ENCODE measurements at places on chromosomes 4 and X. TPM values are rescaled to one million over a fixed set of nuclear protein-coding genes. Genes with fewer than 3 reads are reported as not detected.

DNA sequence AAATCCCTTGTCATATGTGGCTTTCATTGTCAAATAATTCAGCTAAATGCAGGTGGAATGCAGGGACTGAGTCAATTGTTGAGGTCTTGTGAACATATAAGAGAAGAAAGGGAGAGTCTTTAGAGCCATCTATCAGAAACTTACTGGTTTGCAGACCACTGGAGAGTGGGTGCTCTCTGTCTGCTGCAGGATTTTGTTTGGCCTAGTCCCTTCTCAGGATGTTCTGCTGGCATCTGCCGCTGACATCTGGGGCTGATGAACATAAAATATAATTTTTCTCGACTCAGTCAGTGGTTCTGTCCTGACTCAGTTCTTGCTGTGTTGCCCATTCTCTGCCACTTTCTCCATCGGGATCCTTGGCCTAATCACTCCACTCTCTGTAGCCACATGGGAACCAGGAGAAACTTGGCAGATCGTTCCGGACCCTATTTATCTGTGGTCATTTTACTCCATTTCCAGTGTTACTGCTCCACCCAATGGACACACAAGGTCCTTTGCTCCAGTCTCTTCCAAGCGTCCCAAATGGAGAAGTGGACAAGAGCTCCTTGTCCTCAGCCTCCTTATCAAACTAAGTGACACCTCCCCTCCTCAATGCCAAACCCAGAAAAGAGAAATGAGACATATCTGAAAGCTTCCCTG is 436.2 kb downstream of the FAT4 start:
- DNase-seq: no peak

GRCh38 chr4:82124365-82124764 is 249.4 kb downstream of the HNRNPD start:
- DNase-seq: no peak

DNA sequence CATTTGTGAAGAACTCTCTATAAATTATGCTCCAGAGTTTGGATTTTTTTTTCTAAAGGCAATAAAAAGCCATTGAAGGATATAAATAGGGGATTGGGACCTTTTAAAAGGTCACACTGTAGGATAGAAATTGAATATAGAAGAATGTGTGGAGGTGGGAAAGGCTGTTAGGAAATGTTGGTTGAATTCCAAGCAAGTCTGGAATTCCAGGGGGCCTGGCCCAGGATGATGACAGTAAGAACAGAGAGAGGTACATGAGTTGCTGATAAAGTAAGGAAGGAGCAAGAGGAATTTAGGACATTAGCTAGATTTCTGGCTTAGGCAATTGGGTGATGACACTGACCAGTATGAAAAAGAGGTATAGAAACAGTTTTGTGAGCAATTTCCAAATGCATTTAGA is 95.4 kb upstream of the USP38 start:
- no peak for DNase-seq

DNA sequence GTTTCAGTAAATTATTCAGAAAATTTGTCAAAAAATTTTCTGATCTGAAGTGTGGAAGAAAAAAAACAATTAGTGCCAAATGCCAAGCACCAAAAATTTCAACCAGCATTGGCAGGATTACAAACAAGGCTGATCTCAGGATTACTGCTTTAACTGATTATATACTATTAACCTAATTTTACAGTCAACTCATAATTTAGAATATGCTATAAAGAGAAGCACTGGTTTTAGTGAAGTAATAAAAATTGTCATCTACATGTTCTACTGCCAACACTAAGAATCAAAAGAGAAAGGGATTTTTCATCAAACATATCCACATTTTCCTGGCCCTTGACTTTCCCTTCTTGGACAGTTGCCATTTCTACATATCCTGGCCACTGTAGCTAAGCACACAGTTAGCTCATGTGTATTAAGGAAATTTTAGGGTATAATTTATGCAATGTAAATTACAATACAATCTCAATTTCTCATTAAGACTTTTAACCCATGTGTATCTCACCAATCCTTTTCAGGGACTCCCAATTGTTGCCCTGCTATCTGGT is 33.8 kb downstream of the THOC2 start:
- DNase-seq: no peak

DNA sequence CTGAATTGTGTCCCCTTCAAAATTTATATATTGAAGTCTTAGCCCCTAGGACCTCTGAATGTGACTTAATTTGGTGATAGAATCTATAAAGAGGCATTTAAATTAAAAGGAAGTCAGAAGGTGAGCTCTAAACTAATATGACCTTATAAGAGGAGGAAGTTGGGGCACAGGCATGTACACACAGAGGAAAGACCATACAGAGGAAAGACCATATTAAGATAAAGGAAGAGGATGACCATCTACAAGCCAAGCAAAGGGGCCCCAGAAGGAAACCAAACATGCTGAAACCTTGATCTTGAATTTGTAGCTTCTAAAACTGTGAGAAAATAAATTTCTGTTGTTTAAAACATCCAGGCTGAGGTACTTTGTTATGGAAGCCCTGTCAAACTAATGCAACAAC is 26.9 kb upstream of the CYBB start:
- DNase-seq: no peak

GRCh38 chr4:103493450-103494159 is 226.2 kb downstream of the TACR3 start:
- DNase-seq: no peak

GRCh38 chrX:130771648-130772047 is 131.4 kb downstream of the ENOX2 start:
- DNase-seq: no peak

- no peak for DNase-seq
Measured at GRCh38 chr4:23631255-23631950, 258.4 kb downstream of the PPARGC1A start.

DNA sequence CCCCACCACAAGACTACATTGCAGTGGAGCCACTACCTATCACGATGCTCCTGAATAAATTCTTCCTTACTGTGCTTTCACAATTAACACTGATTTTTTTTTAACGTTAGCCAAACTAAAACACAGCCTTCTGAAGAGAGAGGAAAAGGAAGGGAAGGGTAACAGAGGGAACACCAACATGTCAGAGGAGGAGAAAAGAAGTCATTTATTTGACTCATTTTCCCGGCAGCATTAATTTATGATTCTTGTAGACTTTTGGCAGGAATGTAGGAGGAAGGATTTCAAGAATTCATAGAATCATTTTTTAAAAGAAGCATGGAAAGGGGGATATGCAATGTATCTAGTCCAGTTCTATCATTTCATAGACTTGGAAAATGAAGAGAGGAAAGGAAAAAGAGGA is 74.3 kb upstream of the IQCM start:
- DNase-seq: no peak

- no peak for DNase-seq
Measured at GRCh38 chr4:67036791-67037190, 508.5 kb downstream of the CENPC start.

DNA sequence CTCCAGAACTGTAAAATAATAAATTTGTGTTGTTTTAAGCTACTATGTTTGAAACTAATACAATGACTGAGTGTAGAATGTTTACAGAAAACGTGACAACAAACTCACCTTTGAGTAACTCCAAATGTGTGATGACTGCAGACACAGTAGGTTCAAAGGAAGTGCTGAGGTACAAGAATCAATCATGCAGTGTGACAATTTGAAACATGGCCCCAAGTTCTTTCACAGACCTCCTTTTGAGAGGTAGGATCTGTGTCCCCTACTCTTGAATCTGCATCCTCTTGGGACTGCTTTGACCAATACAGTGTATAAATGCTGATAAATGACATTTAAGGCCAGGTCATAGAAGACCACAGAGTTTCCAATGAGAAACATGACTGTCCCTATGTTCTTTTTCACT is 667.7 kb upstream of the DIPK2B start:
- DNase-seq: no peak

DNA sequence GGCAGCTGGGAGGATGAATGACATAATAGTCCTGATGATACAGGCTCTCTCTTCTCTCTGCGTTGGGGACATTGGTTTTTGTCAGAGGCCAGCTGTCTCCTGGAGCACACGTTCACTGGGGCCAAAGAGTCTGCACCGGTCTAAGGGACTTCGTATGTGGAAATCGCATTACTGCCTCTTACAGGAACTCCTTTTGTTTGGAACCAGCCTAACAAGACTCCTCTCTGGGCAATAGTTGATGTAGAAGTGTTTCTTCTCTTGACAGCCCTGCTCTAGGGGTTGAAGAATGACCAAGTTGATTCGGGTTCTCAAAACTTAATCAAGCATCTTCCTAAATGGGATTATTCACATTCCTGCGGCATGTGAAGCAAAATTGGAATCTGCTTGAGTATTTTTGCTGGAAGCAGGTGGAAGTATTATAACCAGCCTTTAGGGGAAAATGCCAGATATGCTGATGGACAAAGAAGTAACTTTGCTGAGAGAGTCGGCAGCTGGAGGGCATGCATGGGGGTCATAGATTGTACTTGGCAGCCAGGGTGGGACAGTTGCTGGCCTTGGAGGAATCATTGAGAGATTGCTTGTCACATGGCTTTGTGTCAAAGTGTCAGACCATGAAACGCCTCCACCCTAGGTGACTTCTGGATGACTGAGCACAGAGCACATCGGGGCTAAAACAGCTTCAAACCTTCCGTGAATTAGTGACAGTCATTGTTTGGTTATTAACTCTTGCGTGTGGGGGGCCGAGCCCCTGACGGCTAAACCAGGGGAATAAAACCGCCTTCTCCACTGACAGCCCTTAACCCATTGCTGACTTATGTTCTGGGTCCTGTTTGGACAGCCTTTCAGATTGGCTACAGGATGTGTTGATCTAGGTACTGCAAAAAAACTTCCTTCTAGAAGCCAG is 34.4 kb upstream of the SLC34A2 start:
- no peak for DNase-seq

DNA sequence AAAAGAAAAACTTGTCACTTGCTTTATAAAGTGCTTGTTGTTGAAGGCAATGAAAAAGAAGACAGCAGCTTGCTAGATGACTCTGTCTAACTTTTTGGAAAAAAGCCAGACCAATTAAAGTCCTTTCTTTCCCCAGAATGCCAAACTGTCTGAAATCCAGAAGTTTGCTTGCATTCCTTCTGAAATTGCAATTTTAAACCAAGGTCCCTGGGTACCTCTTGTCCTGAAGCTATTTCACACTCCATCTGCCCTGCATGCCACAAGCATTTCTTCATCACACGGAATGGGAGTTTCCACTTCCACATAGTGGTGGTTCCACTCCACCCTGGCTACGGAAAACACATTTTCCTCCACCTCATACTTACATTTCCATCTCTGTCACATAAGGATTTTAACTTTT is 101.0 kb downstream of the PAPSS1 start:
- DNase-seq: no peak

DNA sequence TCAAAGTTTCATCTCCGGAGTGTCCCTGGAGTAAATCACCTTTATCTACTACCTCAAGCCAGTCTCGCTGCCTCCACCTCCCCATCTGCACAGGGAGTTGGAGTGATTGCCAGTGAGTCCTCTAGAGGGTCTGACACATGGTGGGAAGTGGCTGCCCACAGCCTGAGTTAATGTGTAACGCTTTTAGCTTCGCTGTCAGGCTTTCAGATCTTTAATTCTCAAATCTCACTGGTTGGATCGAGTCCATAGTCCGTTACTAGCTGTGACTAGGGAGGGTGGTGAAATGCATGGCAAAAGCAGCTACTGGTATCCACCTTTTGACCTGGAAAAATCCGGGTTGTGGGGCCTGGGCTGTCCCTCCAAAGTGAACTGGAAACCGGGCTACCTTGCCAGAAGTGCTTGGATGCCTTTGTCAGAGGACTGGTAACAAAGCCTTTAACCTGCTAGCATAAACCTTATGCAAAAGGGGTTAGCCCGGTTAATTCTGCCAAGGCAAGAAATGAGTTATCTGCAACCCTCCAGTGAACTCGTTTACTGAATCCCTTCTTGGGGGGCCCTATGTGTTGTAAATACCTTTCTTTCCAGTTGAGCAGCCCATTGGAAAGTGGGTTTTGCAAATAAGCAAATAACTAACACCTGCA is 5.1 kb upstream of the WDR1 start:
- no peak for DNase-seq

GRCh38 chrX:11757719-11758399 is at the start of gene MSL3:
MSL3 (plus strand) TSS chrX:11758237; CDS start chrX:11758264, 27 bp downstream.
- DNase-seq: no peak

- DNase-seq: no peak
Measured at GRCh38 chr4:147182041-147182440, 236.4 kb upstream of the TTC29 start.

- DNase-seq: peak; percentile 12
Measured at GRCh38 chrX:21974011-21974385, 33.5 kb downstream of the SMS start.

- DNase-seq: peak; percentile 70
Measured at GRCh38 chr4:152663203-152664066, 16.4 kb downstream of the TMEM154 start.

DNA sequence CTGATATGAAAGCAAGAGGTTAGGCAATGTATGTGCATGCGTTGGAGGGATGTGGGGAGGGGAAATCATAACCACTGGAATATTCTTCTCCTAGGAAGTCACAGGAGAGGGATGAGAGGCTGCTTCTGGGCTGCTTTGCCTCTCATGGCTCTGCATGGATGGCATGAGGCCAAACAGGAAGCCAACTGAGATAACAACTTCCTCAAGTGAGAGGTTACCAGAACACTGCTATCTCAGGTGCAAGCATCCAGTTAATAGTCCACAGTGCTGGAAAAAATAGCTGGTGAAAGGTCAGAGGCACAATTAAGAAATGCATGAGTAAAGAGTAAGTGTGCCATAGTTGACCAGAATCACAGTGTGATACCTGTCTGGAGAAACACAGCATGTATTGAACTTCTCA is 113.3 kb downstream of the ELOVL6 start:
- no peak for DNase-seq

GRCh38 chr4:76802236-76803021 is 95.5 kb downstream of the SOWAHB start:
- DNase-seq: no peak

GRCh38 chr4:137510557-137511265 is 21.6 kb downstream of the PCDH18 start:
- DNase-seq: no peak

DNA sequence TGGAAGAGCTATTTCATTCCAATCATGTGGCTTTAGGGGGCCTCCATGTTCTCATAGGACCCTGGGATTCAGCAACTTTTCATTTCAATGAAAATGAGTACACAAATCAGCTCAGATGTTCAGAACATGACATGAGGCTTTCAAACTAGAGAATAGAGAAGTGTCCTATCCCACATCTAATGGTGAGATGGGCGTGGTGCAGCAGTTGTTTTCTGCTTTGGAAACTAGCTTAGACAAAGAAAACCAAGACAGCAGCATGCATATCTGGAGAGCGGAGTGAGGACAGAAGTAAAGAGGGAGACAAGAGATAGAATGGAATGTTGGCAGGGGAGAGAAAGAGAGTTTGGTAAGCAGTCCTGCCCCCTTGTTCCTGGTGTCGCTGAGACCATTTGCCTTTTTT is 1009.1 kb upstream of the IGFBP7 start:
- no peak for DNase-seq

GRCh38 chr4:185534511-185534865 is 819 bp downstream of the PDLIM3 start:
- DNase-seq: no peak

PNMA3 gene
- polyA plus RNA-seq: 0.49 TPM

EVC2 gene
- polyA plus RNA-seq: 0.05 TPM

TEX13D gene
- polyA plus RNA-seq: not detected

CCDC110 gene
- not detected for polyA plus RNA-seq

PABPC1L2B gene
- not detected for polyA plus RNA-seq

MTNR1A gene
- not detected for polyA plus RNA-seq

LUZP4 gene
- polyA plus RNA-seq: not detected

ARX gene
- polyA plus RNA-seq: not detected

PCSK1N gene
- polyA plus RNA-seq: not detected

MAPK10 gene
- polyA plus RNA-seq: 0.08 TPM

MYOZ2 gene
- polyA plus RNA-seq: not detected

MAGIX gene
- polyA plus RNA-seq: not detected

ASB11 gene
- polyA plus RNA-seq: not detected
